ENCODE measurements at places on chromosomes 5 and 9.

DNA sequence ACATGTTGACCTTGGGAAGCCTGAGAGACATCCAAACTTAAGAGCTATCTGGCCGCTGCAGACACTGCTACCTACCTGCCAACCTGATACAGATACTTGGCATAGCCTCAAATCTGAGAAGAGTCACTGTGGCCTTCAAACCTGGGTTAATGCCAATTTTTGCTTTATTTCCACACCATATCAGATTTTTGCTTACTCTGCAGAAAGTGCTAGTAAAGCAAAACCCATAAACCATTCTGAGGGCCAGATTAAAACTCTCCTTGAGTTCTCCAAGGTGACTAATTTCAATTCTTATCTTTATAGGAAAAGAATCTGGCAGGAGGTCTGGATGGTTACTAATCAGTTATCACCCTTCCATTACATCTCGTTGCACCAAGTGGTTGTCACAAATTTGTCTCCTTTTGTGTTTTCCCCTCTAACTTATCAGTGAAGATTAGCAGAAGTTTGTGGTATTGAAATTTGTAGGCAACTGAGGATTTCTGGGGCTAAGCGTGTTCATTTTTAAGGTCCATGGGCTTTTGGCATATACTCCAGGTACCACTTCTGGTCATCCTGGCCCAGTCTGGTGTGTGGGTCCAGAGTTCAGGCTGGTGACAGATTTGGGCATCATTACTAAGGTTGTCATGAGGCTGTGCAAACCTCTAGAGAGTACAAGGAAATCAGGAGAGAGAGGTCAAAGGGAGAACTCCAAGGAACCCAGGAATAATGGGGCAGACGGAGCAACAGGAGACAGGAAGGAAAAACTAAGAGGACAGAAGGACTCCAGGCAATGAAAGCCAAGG lies 177.9 kb downstream of the TSSK1B start:
- DNase-seq = no peak

DNA sequence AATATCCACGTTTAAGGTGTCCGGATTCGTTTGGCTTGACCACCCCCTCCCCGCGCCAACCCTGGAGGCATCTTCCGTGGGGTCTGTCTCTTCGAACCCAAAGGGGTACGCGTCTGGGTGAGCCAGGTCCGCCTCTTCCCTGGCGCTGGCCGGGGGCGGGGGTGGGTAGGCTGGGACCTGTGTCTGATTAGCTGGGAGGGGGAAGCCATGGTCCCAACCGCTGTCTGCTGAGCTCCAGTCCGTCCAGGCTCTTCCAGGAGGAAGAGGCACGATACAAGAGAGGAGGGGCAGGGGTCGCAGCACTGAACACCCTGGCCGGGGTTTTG lies at the start of gene LVRN:
Gene LVRN (plus strand): TSS at position 237 of the 326 bp plus-strand sequence. CDS start 143 bp downstream, outside the sequence.
- DNase-seq = peak; percentile 40

DNA sequence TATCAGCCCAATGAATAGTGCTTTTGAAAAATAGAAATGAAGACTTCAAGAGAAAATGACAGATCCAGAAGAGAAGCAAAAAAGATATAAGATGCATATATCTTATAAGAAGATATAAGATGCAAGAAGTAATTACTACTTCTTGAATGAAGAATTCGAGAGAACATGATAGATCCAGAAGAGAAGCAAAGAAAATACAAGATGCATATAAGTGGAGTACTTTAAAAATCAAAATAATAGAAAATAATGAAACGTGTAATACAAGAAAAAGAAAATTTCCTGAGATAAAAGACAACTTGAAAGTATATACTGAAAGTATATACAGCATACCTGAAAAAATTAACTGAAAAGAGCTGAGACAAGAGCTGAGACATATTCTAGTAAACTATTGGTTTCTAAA lies 76.7 kb downstream of the DROSHA start:
- DNase-seq = no peak

DNA sequence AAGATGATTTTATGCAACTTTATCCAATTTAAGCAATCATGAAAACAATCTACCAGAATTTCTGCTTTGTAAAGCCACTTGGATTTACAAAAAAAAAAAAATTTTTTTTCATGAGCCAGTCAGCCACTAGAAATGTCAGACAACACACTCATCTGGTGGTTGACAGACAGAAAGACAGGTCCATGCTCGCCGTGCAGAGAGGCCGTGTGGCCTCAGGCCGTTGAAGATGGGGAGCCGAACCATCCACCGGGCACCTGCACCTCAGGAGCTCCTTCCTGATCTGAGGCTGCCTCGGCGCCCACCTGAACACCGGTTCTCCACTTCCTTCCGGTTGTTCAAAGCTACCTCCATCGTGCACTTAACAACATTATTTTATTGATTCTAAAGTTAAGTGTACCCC lies 138.0 kb upstream of the IRX4 start:
- no peak for DNase-seq

DNA sequence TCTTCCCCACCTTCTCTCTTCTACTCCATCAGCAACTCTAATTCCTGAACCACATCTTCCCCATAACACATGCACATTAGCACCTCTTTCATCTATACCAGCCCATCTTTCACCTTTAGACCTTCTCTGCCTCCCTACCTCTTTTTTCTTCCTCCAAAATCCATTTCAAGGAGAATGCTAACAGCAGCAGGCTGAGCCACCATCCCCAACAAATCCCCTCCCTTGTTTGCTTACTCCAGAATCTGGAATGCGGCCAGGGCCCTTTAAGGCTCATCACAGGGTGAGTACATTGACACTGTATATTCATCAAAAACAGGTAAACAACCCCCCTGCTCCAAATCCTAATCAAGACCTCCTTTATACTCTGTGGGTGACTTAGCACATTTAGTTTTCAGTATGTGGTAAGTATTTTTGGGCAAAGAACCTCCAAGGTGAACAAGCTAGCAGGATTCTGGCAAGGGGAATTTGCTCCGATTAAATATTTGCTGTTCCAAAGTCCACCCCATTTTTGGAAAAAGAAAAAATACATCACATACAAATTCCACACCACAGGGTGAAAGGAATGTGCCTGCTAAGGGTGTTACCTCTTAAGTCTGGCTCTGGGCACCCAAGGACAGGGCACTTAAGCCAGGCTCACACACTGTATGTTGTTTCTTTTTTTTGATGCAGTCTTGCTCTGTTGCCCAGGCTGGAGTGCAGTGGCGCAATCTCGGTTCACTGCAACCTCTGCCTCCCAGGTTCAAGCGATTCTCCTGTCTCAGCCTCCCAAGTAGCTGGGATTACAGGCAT lies 71.4 kb downstream of the SERINC5 start:
- DNase-seq = no peak

DNA sequence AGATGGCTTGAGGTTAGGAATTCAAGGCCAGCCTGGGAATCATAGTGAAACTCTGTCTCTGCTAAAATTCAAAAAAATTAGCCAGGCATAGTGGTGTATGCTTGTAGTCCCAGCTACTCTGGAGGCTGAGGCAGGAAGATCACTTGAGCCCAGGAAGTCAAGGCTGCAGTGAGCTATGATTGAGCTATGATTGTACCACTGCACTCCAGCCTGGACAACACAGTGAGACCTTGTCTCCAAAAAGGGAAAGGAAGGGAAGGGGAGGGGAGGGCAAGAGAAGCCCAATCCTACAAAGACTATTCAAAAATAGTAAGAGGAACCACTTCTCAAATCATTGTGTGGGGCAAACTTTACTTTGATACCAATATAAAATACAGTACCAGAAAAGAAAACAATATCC lies 11.2 kb downstream of the SEMA4D start:
- DNase-seq = no peak

- no peak for DNase-seq
Measured at GRCh38 chr5:132788508-132788907, 11.5 kb upstream of the SEPTIN8 start.

GRCh38 chr5:159951387-159951786 lies 35.1 kb downstream of the ADRA1B start:
- DNase-seq = no peak

GRCh38 chr5:110063640-110064602 lies 374.2 kb downstream of the MAN2A1 start:
- no peak for DNase-seq

All from right cardiac atrium (tissue), 5 donors.